ENCODE measurements at places on chromosomes 5 and 9. TPM values are rescaled to one million over a fixed set of nuclear protein-coding genes. Genes with fewer than 3 reads are reported as not detected.

GRCh38 chr5:150159031-150159430 lies 3.4 kb upstream of the PDGFRB start:
- no peak for ATAC-seq

DNA sequence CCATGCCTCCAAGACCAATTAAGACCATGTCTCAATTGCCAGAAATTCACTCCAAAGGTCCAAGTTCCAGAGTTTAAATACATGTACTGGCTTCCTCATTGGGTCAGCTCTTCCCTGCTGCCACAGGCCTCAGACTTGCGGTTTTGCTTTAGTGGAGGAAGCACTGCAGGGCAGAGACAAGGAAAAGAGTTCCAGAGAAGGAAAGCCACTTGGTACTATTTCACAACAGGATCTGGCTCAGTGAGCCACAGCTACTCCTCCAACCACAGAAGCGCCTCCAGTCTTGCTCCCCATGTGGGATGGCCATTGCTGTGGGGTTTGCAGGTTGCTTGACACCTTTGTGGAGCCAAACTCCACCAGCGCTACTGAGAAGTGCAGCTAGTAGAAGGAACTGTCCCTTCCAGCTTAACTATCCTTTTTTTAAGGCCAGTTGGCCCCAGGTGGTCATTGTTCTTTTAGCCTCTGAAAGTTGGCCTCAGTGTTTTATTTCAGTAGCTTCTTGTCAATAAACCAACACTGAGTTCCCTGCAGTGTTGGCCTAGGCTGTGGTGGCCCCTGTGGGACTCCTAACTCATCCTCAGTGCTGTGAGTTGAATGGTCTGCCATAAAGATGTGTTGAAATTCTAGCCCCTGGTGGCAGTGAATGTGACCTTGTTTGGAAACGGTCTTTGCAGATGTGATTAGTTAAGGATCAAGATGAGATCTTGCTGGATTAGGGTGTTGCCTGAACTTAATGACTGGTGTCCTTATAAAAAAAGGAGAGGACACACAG lies 93.7 kb upstream of the DAP start:
- ATAC-seq = no peak

DNA sequence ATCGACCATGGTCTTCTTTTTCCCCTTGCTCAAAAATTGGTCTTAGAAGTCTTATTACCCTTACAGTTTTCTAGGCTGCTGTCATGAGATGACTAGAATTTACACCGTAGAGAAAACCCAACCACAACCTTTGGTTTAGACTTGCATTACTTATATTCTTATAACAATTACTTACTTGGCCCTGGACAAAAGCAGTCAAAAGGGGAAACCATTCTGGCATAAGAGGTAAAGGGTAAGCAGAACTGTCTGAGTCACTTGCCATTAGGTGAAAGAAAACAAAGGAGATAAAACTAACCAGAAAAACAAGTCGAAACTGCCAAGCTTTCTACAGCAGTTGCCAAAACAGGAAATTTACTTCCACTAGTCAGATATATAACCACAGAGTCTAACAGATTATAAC lies 17.9 kb downstream of the TMEM245 start:
- no peak for ATAC-seq

DNA sequence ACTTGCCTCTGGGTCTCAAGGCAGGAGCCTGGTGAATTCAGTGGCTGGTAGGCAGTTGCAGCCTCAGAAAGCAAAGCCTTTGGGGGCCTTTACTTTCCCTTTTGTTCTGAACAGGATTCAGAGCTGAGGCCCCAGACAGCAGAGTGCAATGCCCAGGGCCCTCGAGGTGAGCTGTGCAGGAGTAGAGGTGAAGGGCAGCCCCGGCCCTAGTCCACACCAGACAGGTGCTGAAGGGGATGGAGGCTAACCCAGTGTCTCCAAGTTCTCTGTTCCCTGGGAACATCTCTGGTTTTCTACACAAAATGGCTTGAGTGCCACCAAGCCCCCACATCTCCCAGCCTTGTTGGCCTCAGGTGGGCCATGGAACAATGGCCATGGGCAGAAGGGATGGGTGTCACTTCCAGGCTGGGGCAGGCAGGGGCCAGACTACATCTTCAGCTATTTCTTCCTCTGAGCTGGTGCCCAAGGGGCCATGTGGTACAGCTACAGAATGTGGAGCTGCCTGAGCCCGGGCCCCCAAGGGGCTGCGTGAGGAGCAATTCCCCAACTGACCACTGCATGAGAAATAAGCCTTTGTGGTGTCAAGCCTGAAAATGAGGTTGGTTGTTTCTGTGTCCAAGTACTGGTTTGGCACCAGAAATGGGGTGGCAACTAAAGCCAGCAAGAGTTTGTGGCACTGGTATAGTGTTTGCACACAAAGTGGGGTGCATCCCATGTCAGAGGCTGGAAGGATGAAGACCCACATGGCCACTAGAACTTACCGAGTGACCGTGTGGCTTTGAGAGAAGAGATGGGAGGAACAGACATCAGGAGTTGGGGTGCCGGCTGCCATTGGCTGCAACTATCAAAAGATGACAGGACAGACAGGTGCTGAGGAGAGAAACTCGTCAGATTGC lies 57.8 kb downstream of the BARX1 start:
- no peak for ATAC-seq

DNA sequence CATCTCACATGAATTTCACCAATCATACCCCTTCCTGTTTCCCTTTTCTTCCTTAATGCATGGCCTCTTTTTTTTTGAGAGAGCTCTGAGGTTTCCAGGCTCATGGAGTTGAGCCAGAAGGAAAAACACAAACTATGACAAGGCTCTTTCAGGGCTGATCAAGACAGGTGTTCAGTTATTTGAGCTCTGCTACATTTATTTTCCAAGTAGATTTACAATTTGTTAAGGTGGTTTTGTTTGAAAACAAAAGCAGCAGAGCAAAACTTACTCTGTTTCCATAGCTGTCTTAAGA lies 62.4 kb upstream of the IL7R start:
- ATAC-seq = no peak

The CCNI2 gene
- total RNA-seq = not detected

The GARIN3 gene
- total RNA-seq = not detected

The ENC1 gene
- 14.2 TPM for total RNA-seq

The CDH10 gene
- not detected for total RNA-seq

The NUTM2F gene
- not detected for total RNA-seq
